ENCODE measurements at places on chromosomes 7 and 10. TPM values are rescaled to one million over a fixed set of nuclear protein-coding genes. Genes with fewer than 3 reads are reported as not detected.

Gene HMX3
- 12.9 TPM for polyA plus RNA-seq

Gene FAM221A
- 21.0 TPM for polyA plus RNA-seq

DNA sequence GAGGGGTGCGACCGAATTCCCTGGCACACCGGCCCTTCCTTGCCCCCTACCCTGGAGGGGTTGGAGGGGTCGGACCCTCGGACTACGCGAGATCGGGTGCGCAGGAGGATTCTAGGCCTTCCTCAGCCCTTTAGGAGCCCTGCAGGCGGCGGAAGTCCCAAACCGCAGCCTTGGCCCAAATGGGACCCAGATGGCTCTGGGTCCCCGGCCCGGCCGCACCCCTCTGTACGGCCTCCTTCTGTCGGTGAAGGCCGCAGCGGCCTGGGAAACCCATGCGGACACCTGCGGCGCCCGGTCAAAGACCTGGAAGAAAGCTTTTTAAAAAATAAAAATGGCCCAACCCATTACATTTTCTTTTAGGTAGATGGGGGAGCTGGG is 2.4 kb upstream of the VAX1 start:
- no peak for DNase-seq

Gene TMEM178B
- polyA plus RNA-seq, result 24.3 TPM

Gene TWIST1
- 0.19 TPM for polyA plus RNA-seq

GRCh38 chr7:96329241-96329640 is 7.3 kb upstream of the SLC25A13 start:
- peak; percentile 14 for DNase-seq

GRCh38 chr7:108251700-108252099 is 121.5 kb upstream of the LAMB4 start:
- DNase-seq, result no peak

Gene TMEM184A
- polyA plus RNA-seq, result 4.3 TPM

GRCh38 chr10:11602358-11602757 is 9.1 kb downstream of the USP6NL start:
- DNase-seq, result no peak

Gene LRRC4
- polyA plus RNA-seq, result 7.8 TPM

DNA sequence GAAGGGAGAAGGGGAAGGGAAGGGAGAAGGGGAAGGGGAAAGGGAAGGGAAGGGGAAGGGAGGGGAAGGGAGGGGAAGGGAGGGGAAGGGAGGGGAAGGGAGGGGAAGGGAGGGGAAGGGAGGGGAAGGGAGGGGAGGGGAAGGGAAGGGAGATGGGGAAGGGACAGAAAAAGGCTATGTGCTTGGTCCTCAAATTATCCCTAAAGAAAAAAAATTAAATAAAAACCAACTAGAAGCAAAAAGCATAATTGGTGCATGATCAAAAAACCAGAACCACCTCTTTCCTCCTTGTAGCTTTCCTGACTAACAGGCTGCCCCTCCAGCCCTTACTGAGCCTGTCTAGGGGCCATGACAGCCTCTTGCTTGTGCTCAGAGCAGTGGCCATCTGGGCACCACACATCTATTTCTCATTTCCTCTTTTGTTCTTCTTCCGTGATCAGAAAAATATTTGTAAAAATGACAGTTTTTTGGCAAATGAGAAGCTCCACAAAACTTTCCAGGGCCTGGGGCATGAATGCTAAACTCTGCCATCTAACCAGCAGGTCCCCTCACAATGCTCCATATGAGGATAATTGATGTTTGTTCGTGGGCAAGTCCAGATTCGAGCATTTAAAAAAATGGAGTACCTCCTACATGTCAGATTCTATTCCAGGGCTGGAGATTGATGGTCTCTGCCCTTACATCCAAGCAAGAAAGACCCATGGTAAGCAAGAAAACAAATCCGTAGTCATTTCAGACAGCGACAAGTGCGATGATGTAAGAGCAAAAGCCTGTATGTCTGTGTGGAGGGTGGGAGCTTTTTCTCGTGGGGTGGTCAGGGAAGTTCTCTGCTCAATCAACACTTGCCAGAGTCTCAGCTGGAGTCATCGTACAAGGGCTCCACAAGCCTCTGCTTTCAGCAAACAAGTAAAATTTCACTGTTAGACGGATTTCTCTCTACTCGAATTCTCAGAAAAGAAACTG is 320.9 kb downstream of the WDR11 start:
- peak; percentile 36 for DNase-seq

GRCh38 chr7:84182301-84182700 is 12.3 kb downstream of the SEMA3A start:
- no peak for DNase-seq

Gene TBX20
- 0.53 TPM for polyA plus RNA-seq

DNA sequence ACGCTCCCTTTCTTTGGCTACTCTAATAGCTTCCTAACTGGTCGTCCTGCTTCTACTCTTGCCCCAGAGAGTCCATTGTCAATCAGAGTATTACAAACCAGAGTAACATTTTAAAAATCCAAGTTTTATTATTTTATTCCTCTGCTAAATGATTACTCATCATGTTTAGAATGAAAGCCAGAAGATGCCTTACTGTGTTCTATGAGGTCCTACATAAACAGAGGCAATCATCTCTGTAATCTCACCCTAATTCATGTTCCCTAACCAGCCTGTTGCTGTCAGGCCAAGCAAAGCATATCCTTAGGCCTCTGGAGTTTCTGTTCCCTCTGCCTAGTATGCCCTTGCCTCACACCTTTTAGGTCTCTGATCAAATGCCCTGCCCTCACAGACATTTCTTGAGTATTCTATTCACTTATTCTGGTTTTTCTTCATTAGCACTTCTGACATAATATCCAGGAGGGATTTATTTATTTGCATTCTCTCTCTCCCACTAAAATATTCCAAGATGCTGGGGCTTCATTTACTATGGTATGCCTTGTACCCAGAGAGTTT is 497.5 kb downstream of the PHTF2 start:
- DNase-seq, result no peak

Gene ZNF212
- polyA plus RNA-seq, result 14.7 TPM

DNA sequence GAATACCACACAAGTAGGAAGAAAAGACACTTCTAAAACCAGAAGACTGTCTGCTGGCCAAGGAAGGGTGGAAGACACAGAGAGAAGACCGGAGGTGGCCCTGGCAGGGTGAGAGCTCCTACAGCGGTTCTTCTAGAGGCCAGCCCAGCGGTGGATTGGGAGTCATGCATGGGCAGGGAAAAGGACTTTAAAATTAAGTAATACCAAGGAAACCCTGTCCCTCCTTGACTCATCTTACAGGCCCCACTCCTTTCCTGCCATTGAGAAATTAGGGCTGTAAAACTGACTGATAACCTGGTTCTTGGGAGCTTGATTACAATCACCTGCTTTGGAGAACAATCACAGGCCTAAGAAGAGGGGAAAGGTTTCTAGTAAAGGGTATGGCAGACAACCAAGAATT is 16.1 kb downstream of the CALML3 start:
- DNase-seq, result no peak

GRCh38 chr10:58758321-58758720 is 245.6 kb downstream of the BICC1 start:
- DNase-seq, result no peak

DNA sequence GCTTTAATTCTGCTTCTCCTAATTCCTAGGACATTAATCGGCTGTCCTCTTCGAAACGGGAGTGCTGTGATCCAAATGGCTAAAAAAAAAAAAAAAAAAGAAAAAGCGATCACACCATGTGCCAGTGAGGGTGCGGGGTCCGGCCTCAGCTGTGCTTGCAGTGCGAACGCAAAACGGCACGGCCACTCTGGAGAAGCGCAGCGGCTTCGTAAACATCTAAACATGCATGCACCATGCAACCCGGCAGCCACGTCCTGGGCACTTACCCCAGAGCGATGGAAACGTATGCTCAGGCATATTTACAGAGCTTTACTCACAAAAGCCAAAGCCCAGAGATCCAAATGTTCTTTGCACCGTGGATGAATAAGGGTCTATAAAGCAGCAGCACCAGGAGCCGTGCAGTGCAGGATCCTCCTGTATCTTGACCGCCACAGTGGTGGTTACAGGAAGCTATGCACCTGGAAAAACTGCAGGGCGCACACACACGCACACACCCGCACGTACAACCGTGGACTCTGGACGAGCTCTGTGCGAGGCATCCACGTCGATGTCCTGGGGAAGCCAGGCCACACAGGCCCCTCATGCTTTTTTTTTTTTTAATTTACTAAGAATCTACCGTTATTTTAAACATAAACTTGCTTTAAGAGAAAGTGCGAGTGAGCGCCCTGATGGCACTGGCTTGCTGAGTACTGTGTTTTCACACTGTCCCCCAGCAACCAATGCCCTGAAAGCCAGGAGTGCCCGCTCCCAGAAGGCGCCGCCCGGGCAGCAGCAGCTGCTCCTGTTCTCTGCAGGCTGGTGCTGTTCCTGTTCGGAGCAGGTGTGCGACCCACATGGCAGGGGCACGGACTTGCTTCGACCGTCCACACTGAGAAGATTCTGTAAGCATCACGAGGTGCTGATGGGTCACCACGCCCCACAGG is 25.0 kb downstream of the GPER1 start:
- no peak for DNase-seq

Gene STEAP1
- 0.32 TPM for polyA plus RNA-seq

- peak; percentile 56 for DNase-seq
Measured at GRCh38 chr7:131235489-131236317, 92.0 kb upstream of the MKLN1 start.

DNA sequence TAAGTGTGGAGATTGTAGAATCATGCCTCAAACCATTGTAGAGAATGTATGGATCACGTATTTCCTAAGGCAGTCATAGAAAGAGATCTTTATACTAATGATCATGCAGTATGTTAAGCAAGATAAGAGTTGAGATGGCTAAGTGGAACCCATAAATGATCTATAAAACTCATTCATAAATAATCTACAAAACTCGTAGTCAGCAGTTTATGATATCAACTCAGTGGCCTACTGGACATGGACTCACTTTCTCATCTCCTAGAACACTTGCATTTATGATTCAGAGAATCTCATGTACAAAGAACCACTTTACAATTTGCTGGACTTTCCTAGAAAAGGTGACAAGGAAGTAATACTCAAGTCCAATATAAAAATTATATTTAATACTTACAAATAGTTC is 339.6 kb downstream of the PCLO start:
- no peak for DNase-seq

All from brain (organoid and tissue), 16 donors.